Heart left ventricle (tissue), 16 donors: ENCODE measurements at places on chromosomes 4 and X. TPM values are rescaled to one million over a fixed set of nuclear protein-coding genes. Genes with fewer than 3 reads are reported as not detected.
A peak's percentile ranks its signal among the peaks of the same experiment; 100 is the strongest.

DNA sequence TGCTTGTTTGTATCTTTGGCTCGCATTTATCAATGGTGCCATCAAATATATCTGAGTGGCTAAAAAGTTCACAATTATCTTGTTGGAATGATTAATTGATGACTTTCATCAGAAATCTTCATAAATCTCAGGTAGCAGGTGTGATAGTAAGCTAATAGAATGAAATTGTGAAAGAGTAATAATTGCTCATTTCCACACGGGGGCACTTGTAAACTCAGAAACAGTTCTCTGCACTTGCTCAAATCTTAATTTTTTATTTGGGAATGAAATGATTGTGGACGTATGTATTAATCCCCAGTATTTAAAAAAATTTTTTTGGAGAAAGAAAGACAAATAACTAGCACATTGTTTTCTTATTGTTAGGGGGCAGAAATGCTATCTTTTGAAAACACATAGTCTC lies 132.8 kb downstream of the DTHD1 start:
- no peaks in the 10 kb centered on the region for H3K27me3 ChIP-seq
- no peaks in the 10 kb centered on the region for H3K36me3 ChIP-seq
- no peaks in the 10 kb centered on the region for H3K4me1 ChIP-seq
- no peak for DNase-seq

DNA sequence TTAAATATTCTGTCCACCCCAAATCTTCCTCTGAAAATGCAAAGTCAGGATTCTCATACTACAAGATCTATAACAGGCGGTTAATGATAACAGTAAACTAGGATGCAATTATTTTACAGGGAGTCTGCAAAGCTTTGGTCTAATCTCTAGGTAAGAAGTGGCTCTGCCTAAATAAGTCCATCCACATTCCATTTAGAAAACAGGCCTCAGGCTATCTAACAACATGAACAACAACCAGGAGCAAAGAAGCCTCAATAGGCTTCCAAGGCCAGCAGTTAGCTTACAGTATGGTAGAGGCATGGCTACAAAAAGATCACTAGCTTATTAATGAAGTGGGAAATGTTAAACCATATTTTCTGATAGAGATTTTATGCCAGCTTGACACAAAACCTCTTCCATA lies 6.4 kb downstream of the MAB21L2 start:
- no peaks in the 10 kb centered on the region for H3K27me3 ChIP-seq
- peaks cover 12% of the 10 kb centered on the region for H3K4me1 ChIP-seq
- H3K4me3 ChIP-seq: no peak overlapping the region
- H3K36me3 ChIP-seq: peaks cover 11% of the 10 kb centered on the region
- DNase-seq: no peak

DNA sequence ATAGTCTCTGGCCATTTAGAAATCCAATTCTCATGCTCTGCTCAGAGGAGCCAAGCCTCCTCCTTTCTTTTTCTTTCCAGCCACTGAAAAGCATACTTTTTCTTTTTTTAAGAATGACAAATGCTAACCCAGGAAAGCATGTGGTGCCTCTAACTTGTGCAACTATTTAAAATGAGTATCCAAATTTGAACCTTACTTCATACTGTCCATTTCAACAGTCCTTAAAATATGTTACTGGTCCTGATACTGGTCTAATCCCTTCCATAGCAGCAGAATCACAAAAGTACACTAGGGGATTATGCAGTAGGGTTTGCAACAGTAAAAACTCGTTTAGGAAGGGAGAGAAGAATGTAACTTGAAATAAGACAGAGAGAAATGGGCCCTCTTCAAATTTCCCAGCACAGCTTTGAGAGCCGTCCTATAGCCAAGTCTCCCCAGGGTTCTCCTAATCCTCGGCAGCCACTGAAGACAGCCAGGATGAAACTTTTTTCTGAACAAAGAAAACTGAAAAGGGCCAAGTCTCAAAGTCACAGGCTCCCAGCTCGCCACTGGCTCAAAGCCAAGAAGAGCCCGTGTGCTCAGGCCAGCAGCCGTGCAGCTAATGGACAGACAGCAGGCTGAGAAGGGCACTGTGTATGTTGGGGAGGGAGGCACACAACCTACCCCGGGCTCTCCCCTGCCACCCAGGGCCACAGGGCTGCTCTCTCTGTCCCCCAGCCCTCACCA lies 39.5 kb downstream of the GPC4 start:
- H3K27me3 ChIP-seq: no peaks in the 10 kb centered on the region
- H3K4me1 ChIP-seq: no peaks in the 10 kb centered on the region
- H3K4me3 ChIP-seq: no peak overlapping the region

DNA sequence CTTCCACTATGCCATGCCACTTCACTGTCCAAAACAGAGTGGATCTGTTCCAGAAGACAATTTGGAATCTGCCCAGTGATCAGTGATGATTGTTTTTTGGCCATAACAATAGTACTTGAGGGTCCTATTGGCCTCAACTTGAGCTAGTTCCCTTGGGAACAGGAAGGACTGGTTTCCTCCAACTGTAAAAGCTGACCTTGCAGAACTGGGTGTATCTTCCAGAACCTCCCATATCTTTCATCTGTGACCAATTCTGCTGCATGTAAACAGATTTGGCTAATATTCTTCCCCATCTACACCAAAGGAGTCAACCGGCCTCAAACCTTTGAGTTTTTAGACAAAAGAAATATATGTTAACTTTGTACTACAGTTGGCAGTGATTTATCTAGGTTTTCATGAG lies 165.1 kb upstream of the TRPC5 start:
- no peaks in the 10 kb centered on the region for H3K27me3 ChIP-seq
- no peak for DNase-seq
- no peaks in the 10 kb centered on the region for H3K36me3 ChIP-seq
- no peak overlapping the region for H3K4me3 ChIP-seq

DNA sequence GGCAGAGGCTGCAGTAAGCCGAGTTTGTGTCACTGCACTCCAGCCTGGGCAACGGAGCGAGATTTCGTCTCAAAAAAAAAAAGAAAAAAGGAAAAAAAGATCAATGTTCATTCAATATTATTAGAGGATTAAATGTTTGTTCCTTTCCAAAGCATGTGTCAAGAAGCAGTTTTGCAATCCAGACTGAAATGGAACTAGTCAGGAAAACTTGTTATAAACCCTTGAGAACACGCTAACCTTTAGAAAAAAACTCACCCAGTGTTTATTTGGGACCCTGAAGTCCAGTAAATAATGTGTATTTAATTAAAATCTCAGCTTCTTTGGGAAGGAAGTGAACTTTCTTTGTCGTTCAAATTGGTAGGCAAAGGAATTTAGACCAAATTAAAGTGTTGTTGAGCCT lies 16.4 kb upstream of the PRSS12 start:
- no peaks in the 10 kb centered on the region for H3K4me1 ChIP-seq
- H3K27ac ChIP-seq: no peak overlapping the region
- peaks cover 4% of the 10 kb centered on the region for H3K27me3 ChIP-seq

DNA sequence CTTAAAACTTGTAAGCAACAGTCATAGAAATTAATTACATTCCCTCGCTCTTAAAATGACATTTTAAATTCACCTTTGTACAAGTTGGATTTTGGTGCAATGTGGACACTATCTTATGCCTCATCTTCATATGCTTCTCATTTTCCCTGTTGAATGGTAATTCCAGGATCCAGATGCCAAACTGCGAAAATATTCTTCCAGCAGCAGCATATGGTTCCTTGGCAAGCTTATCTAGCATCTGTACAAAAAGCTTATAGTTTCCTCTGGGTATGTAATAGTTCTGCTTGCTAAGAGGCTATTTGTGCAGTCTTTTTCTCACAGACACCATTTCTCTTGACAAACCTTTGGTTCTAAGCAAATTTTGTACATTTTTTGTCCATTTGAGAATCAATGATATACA lies 2079.7 kb upstream of the AGA start:
- no peaks in the 10 kb centered on the region for H3K36me3 ChIP-seq
- H3K27ac ChIP-seq: no peak overlapping the region
- H3K4me1 ChIP-seq: no peaks in the 10 kb centered on the region
- H3K27me3 ChIP-seq: no peaks in the 10 kb centered on the region

- no peak overlapping the region for H3K27ac ChIP-seq
- H3K4me3 ChIP-seq: no peak overlapping the region
- no peaks in the 10 kb centered on the region for H3K36me3 ChIP-seq
- no peak for DNase-seq
- H3K27me3 ChIP-seq: no peaks in the 10 kb centered on the region
Measured at GRCh38 chr4:169840554-169840953, 82.8 kb upstream of the HPF1 start.

DNA sequence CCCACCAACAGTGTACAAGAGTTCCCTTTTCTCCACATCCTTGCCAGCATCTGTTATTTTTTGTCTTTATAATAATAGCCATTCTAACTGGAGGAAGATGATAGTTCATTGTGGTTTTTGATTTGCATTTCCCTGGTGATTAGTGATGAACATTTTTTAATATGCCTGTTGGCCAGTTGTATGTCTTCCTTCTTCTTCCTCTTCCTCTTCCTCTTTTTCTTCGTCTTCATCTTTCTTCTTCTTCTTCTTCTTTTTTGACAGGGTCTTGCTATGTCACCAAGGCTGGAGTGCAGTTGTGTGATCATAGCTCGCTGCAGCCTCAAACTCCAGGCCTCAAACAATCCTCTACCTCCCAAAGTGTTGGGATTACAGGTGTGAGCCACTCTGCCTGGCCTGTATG lies 87.4 kb downstream of the CCDC160 start:
- H3K36me3 ChIP-seq: no peaks in the 10 kb centered on the region
- no peaks in the 10 kb centered on the region for H3K27me3 ChIP-seq
- no peaks in the 10 kb centered on the region for H3K4me1 ChIP-seq
- H3K4me3 ChIP-seq: no peak overlapping the region
- no peak for DNase-seq

DNA sequence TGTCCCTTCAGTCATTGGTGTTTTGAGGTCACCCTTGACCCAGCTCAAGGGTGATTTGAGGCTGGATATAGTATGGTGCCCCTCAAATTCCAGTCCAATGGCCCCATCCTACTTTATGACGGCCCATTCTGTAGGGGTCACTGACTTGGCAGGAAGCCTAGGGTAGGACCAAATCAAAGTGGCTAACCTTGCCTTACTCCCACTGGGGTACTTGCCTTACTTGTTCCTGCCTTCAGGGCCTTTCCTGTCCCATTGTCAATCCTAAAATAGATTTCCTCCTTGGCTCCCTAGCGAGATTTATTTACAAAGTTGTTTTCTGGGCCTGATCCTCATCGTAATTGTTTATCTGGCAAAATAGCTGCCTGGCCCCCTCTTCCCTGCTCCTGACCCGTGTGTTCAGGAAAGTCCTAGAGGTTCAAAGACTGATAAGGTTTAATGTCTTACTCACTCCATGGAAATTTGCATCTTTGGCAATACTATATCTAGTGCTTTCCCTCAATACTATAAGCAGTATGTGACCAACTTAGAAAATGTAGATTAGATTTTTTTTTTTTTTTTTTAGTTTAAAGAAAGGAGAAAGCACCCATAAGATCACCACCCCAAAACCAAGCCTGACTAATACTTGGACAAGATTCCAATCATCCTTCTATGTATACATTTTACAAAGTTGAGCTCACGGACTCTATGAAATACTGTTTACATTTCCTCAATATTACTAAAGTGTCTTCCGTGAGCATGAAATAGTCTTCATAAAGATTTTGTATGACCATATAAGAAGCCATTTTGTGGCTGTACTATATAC lies 44.8 kb downstream of the MSN start:
- H3K4me1 ChIP-seq: peaks cover 49% of the 10 kb centered on the region
- no peak for DNase-seq
- H3K27ac ChIP-seq: peak overlapping the region; percentile 2
- no peaks in the 10 kb centered on the region for H3K27me3 ChIP-seq

GRCh38 chrX:44735498-44735897 lies 108.3 kb upstream of the DUSP21 start:
- no peak overlapping the region for H3K4me3 ChIP-seq
- no peaks in the 10 kb centered on the region for H3K4me1 ChIP-seq
- H3K36me3 ChIP-seq: no peaks in the 10 kb centered on the region
- H3K27me3 ChIP-seq: no peaks in the 10 kb centered on the region
- no peak for DNase-seq

DNA sequence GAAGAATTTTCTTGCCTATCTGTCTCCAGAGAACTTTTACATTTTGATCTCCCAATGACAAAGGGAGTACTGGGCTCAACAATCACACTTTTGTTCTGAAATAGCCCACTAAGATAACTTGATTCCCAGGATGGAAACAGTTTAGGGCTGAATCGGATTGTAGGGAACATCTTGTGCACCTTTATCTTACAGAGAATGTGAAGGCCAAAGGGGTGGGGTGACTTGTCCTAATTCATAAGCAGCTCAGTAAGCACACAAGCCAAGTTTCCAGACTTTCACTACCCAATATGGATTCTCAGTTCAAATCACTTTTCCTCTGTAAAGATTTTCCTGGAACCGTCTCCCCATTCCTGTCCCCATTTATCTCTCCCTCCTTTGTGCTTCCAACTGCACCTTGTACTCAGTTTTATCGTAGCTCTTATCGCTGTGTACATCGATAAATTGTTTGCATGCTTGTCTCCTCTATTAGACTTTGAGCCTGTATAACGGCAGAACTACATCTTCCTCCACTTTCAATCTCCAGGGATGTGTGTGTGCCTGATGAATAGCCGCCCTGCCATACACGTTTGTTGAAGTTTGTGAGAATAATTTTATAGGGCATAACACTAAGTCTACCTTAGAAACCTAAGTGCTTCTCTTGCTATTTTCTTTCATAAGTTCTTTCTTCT lies 77.4 kb downstream of the MBNL3 start:
- H3K36me3 ChIP-seq: no peaks in the 10 kb centered on the region
- DNase-seq: no peak
- no peak overlapping the region for H3K4me3 ChIP-seq
- no peaks in the 10 kb centered on the region for H3K4me1 ChIP-seq
- no peak overlapping the region for H3K27ac ChIP-seq

DNA sequence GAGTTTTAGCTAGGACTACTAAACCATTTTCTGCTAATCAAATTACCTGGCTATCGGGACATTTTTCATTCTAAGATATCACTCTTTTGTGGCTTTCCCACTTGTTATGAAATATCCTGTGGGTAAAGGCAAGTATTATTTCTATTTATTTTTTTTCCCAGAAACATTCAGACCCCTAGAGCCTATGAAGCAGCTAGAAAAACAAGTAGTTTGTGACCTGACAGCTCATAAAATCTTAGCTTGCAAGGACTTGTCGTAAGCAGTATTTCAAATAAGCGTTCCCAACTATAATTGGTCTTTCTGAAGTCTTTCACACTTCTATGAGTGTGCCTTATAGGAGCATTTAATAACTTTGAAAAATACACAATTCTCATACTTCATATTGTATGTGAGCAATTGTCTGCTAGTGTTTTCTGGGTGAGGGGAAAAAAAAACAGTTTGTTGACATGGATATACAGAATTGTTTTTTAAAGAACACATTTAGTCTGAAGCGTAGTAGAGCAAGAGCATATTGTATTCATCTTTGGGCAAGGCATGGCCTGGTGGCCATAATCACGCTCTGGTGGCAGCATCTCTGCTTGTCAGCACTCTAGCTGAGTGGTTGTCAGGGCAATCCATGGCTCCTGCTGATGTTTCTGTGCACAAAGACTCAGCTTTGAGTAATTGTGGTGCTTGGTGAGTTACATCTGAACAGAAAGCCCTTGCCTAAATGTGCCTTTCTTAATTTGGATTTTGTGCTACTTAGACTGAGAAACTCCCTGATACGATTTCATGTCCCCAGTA lies 2.6 kb downstream of the MCUB start:
- H3K36me3 ChIP-seq: no peaks in the 10 kb centered on the region
- DNase-seq: no peak
- H3K27ac ChIP-seq: no peak overlapping the region
- peaks cover 6% of the 10 kb centered on the region for H3K4me1 ChIP-seq

The FAM9B gene
- not detected for total RNA-seq

The RIBC1 gene
- 0.63 TPM for total RNA-seq

The MID2 gene
- 3.8 TPM for total RNA-seq
